ENCODE measurements at places on chromosomes 2 and 18.

- no peak for DNase-seq
These were observed 72.5 kb downstream of the ARL6IP6 start for GRCh38 chr2:152790883-152791282.

DNA sequence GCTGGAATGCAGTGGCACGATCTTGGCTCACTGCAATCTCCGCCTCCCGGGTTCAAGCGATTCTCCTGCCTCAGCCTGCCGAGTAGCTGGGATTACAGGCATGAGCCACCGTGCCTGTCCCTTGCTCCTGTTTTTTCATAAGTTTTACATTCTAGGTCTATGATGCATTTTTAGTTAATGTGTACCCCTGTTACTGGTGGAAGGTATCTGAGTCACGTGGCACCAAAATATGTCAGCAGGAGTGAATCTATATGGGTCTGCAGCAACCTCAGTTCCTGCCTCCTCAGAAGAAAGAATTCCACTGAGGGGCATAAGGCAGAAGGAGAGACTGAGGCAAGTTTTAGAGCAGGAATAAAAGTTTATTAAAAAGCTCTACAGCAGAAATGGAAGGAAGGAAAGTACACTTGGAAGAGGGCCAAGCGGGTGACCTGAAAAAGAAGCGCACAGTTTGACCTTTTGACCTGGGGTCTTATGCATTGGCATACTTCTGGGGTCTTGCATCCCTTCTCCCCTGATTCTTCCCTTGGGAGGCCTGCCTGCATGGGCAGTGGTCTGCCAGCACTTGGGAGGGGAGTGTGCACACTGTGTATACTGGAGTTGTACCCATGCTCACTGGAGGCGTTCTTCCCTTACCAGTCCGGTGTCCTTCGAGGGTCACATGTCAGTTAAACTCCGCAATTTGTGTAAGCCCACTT is 1.1 kb upstream of the MFSD2B start:
- no peak for DNase-seq

DNA sequence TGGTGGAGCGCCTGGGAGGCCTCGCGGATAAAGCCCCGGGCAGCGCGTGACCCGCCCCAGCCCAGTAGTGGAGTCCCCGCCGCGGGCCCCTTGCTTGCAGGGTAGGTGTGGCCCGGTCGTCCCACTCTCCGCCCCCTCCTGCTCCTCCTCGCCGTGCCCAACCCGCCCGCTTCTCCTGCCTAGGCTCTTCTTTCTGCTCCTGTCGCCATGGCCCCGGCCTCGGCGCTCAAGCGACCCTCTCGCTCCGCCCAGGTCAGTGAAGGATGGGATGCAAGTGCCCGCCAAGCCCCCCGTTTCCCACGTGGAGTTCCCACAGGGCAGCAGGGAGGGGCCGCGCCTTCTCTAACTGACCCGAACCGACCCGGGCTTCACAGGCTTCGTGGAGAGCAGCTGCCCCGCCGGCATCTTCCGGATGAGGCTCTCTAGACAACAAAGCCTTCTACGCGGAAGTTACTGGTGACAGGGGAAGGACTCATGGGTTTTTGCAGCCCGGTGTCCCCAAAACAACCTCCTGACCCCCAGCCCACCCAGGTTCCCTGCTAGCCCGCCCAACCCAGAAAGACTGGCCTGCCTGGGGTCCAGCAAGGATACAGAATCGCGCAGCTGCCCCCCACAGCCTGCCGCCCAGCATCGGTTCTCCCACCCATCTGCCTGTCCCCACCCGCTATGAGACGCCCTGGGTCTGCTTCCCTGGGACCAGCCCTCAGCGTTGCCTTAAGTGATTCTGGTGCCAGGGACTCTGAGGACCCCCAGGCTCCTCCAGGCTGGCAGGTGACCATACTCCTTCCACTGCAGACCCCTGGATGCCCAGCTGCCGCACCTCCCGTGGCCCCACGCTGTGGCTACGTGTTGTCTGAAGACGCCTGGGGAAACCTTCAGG is 32.8 kb downstream of the TTC32 start:
- DNase-seq = peak; percentile 73

- DNase-seq = no peak
These were observed 18.8 kb upstream of the FAM110C start for GRCh38 chr2:65121-65520.

- no peak for DNase-seq
These were observed 70.6 kb upstream of the ASAP2 start for GRCh38 chr2:9135822-9136558.

GRCh38 chr2:109475531-109476210 is 138.1 kb downstream of the SEPTIN10 start:
- DNase-seq = peak; percentile 33

- DNase-seq = no peak
These were observed 75.7 kb downstream of the MBOAT2 start for GRCh38 chr2:8927510-8928455.

- DNase-seq = no peak
These were observed 83.1 kb upstream of the NEUROD1 start for GRCh38 chr2:181763423-181763822.

- DNase-seq = peak; percentile 36
These were observed 11.1 kb downstream of the RTTN start for GRCh38 chr18:70194227-70194890.

DNA sequence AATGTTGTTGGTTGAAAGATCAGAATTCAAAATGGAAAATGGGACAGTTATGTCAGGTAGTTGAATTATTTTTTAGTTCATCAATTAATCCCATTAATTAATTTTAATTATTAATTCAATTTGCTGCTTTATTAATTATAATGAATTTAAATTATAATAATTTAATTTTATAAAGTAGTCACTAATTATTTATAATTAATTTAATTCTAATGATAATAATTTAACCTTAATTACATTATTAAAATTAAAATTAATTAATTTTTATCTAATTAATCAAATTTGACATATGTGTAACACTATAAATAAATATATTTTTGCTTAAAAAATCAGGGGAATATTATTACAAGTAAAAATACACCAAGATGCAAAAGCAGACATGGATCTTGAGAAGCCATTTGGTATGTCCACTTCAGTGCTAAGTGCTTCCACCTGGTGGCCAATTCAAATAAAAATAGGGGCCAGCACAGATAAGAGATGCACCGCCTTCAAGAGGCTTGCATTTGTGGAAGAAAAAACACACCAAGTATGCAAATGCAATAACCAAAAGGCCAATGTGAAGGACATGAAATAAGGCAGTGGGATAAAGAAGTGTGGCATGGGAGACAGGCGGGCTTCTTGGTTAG is 73.2 kb downstream of the MBP start:
- DNase-seq = peak; percentile 61

DNA sequence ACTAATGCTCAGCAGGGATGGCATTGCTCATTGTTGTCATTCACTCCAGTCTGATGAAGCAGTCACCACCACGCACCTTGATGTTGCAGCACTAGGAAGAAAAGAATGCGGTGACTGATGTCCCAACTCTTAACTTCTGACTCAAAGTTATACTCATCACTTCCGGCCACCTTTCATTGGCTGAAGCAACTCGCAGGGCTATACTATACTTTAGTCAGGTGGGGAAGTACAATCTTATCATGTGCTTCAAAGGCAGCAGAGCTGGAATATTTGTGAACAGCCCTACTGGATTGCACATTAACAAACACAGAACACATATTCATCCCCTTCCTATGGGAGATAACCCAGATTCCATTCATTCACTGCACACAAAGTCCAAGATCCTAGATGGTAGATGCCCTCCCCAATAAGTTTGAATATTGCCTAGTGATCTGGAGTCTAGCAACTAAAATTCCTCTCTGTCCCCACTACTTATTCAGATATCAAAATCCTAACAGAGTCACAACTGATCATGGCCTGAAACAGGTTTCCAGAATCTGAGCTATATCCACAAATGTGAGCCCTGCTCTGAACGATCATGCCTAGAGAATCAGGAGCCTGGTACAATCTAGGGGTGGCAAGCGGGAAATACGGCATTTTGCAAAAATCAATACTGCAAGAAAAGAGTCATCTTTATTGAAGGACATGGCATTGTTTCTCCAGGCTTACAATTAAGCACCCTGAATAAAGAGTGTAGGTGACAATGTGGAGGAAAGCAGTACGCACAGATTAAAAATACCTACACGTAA is 3.4 kb upstream of the SPATS2L start:
- peak; percentile 36 for DNase-seq

DNA sequence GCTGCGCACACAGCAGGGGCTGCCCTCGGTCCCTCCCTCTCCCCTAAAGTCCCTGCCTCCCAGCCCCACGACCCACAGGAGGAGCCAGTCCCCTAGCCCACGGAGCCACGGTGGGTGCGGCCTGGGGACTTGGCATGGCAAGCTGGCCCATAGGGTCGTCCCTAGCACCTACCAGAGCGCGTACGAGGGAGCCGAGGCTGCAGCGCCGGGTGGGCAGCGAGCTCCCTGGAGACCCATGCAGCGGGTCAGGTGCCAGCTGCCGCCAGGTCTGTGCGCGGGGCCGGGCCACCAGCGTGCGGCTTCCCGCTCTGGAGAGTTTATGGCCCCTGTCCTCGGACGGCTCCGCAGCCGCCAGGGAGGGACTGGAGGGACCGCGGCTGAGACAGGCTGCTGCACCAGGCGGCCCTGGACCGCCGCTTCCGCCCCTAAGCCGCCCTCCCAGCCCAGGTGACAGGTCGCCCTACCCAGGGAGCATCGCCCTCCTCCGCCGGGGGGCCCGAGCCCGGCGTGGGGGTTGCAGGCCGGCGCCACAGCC is 273.6 kb downstream of the CCDC74A start:
- DNase-seq = no peak

GRCh38 chr18:22169011-22169888 is at the start of gene GATA6:
Gene GATA6, plus strand, starts transcription at chr18:22169589. Its CDS starts 1,556 bp downstream, at chr18:22171145.
- peak; percentile 63 for DNase-seq

DNA sequence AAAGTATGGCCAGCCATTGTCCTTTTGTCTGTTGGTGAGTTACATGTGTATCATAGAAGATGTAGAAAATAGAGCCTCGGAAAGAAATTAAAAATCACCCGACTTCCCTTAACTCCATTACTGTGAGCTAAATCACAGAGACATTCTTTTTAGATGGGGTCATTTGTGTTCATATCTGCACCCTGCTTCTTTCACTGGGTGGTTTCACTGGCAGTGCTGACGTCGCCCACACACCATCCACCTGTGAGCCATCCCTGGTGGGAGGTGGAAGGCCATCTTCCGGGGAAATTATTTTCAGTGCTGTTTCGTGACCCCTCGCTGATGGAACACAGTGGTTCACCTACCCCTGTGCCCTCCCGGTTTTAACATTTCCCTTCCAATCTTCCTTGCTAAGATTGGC is 21.2 kb downstream of the SH3BP4 start:
- no peak for DNase-seq

- no peak for DNase-seq
These were observed 23.3 kb upstream of the ALLC start for GRCh38 chr2:3634596-3635121.

GRCh38 chr18:46071653-46072375 is at the start of gene PSTPIP2:
Gene PSTPIP2, minus strand, starts transcription at chr18:46072260. Its CDS starts 72 bp downstream, at chr18:46072188.
- peak; percentile 82 for DNase-seq

- DNase-seq = no peak
These were observed 542.3 kb upstream of the VWC2L start for GRCh38 chr2:213868526-213868925.

All from activated CD4-positive, alpha-beta T cell treated with anti-CD3 and anti-CD28 coated beads for 36 hours (primary cell).